ENCODE measurements at places on chromosomes 13 and 19. TPM values are rescaled to one million over a fixed set of nuclear protein-coding genes. Genes with fewer than 3 reads are reported as not detected.

- DNase-seq: peak; percentile 98
Measured at GRCh38 chr19:35757749-35758608, at the start of gene PROSER3. PROSER3 (plus strand) TSS chr19:35758176; CDS start chr19:35758216, 40 bp downstream.

PDX1 gene
- not detected for total RNA-seq

WTIP gene
- 33.0 TPM for total RNA-seq

GRCh38 chr13:73873940-73874830 lies 260.0 kb downstream of the KLF12 start:
- DNase-seq: no peak

- no peak for DNase-seq
Measured at GRCh38 chr13:77507931-77508776, 27.4 kb upstream of the SCEL start.

ZNF100 gene
- total RNA-seq: 6.5 TPM

DNA sequence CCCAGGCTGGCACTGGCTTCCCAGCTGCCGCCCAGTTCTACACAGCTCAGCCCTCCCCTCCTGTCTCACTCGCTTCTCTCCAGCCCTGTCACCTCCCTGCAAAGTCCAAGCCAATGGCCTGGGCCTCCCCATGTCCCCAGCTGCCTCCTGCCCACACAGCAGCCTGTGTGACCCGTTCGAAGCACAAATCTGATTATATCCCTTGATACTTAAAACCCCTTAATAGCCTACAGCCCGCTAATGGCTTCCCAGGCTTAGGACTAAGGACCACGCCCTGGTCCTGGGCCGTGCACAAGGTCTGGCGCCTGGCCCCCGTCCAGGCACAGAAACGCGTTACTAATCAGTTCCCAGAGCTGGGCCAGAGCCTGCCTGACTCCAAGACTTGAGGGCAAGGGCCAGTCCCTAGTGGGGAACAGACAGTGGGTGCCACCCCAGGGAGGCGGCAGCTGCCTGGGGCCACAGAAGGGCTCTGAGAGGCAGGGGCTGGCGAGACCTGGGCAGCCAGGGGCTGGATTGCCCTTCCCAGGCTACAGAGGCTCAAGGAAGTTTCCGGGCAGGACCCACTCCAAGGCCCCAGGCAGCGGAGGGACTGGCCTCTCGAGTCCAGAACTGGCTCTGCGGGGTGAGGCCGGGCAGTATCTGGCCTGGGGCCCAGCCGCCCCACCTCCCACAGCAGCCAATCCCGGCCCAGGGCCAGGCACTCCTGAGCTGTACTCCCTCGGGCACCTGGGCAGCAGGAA lies 10.4 kb downstream of the XAB2 start:
- no peak for DNase-seq

DNA sequence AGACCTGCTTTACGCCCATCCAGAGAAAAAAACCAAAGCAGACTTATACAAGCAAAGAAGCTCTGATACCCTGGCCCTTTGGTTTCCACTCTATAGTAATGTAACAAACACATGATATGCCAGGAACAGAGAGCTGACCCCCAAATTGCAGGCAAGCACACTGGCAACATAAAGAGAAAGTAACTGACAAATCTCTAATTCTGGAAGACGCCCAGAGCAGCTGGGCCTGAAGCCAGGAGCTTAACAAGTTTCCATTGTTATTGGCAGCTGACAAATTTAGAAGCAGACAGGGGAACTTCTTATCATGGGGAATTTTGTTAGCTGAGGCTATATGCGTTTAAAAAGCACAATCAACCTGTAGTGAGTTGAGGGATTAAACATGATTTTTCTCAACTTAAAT lies 158.0 kb downstream of the DLEU7 start:
- peak; percentile 64 for DNase-seq

DNA sequence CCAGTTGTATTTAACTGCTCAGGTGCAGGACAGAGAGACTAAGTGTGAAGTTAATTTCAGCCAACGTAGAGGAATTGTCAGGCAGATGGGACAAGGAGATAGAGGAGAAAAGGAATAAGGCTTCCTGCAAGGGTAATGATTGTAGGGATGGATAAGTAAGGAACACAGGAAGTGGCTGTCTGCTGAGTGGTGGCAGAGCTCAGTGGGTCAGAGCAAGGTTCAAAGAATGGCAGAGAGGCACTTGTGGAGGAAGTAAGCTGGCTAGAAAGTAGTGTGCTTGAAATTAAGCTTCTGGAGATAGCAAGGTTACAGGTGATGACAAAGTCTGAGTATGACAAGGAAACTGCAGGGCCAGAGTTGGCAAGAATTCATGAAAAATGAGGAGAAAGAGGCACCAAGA lies 47.9 kb downstream of the USPL1 start:
- DNase-seq: no peak

GRCh38 chr13:37701972-37702371 lies 103.4 kb upstream of the POSTN start:
- no peak for DNase-seq

GRCh38 chr13:101985321-101985720 lies 416.5 kb downstream of the FGF14 start:
- no peak for DNase-seq

DNA sequence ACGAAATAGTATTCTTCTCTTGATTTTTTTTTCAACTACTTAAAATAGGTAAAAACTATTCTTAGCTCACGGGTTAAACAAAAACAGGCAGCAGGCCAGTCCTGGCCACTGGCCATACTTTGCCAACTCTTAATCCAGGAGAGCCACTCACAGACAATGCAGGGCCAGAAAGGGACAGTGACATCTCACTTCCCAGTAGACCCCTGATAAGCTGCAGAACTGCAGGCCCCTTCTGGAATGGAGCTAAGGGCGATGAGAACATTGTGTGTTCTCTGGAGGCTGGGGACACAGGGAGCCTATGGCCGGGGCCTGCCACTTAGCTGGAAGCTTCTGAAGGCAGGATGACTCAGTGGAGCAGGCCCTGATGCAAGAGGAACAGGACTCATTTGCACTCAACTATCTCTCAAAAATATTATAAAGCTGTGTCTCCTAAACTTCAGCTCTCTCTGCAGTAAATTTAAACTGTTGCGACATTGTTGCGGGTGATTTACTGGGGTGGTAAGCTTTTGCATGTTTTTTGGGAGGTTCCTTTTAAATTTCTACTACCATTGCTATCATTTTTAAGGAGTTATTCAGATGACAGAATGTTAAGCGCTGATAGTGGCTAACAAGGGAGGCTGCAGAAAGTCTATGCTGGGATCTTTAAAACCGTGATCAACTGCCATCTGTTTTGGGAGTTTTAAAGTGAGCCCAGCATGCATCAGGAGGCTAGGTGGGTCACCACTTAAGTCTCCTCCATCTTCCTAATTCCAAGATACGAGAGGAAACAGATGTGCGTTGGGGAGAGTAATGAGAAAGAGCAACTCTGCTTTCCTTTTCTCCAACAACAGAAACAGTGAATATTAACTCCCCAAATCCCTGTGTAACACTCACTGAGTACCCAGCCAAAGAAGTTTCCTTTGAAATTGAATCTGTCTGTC lies 33.2 kb upstream of the KATNAL1 start:
- no peak for DNase-seq

SPART gene
- 101 TPM for total RNA-seq

ZNF227 gene
- 27.7 TPM for total RNA-seq

ZNF578 gene
- 2.2 TPM for total RNA-seq

DNA sequence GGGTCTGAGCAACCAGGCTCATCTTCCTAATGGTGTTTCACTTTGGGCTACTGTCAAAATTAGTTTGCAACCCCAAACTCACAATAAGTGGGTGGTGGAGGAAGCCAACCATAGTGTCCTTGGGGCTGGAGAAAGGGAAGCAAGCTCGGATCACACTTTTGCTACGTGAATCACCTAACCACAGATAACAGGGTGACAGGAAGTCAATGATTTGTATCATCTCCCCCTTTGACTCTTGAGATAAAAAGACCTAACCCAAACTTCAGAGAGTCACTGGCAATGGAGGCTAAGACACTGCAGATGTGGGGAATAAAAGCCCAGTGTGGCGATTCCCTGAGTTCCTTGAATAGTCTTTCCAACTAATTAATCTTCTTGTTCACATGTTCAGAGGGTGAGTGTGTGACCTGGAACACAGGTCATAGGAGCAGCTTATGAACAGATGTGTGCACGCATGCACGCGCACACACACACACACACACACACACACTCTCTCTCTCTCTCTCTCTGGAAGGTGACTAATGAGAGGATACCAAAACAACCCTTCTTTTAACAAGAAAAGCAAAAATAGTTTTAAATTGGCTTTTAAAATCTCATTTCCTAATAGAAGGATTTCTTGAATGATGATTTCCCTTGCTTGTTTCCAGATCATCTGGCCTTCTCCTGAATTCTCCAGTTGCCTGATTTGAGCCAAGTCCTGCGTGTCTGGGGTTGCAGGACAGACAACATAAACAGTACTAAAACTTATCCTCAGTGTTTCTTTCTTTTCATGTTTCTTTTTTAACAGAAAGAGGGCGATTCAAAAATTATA lies 21.2 kb upstream of the DOCK9 start:
- no peak for DNase-seq

CDX2 gene
- not detected for total RNA-seq

DNA sequence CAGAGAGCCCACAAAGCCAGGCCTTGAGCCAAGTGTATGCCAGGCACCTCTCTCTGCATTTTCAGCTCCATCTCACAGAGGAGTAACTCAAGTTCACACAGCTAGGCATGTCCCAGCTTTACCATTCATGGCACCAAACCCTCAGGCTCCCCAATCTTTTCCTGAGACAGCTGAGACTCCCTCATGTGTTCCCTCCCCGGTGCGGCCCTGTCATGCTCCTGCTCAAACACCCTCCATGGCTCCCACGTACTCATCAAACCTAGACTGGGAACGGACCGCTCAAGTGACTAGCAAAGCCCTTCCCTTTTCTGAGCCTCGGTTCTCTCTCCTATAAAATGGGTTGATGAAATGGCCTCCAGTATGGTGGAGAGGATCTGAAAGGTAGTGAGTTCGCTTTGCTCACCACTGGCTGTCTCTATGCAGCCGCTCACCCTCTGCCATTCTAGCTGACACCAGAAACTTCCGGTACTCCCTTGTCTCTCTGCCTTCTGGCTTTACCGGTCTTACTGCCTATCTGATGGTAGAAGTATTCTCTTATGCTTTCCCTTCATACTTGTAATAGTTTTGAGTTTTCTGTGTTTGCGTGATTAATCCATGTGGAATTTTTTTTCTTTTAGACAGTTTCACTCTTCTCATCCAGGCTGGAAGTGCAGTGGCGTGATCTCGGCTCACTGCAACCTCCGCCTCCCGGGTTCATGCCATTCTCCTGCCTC lies 7.8 kb upstream of the SLC44A2 start:
- no peak for DNase-seq

DNA sequence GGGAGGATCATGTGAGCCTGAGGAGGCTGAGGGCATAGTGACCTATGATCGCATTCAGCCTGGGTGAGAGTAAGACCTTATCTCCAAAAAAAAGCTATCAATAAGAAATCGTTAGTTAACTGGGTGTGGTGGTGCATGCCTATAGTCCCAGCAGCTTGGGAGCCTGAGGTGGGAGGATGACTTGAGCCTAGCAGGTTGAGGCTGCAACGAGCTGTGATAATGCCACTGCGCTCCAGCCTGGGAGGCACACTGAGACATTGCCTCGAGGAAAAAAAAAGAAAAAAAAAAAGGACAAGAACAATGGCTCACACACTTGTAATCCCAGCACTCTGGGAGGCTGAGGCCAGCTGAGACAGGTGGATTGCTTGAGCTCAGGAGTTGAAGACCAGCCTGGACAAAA lies 16.2 kb downstream of the PSPC1 start:
- DNase-seq: no peak

CGB1 gene
- total RNA-seq: not detected

DNA sequence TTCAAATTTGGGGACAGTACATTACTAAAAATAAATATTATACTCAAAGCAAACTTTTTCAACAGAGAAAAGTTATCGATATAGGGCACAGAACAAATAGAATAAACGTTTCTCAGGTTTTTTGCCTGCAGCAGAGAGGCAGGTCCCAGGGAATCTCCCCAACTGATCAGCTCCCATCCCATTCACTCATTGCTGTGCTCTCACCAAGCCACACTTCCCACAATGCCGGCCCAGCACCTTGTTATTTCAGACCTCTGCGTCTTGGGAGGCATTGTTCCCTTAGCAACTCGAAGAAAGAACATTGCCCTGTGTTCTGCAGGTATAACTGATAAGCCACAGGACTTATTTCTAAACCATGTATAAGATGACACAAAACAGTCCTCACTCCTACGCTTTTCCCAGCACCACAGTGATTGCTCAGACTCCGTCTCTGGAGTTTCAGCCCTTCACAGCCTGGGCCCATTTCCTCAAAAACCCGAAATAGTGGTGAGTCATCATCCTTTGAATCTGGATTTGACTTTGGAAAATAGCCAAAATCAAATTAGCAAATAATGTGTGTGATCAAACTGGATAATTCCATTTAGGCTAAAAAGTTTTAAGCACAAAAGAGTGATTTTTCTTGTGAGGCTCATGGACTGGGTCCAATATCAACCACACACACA lies 100.4 kb downstream of the DCLK1 start:
- no peak for DNase-seq

- no peak for DNase-seq
Measured at GRCh38 chr13:48400090-48400694, 12.7 kb downstream of the LPAR6 start.

- no peak for DNase-seq
Measured at GRCh38 chr19:4301590-4302242, 473 bp downstream of the TMIGD2 start.

FGF22 gene
- not detected for total RNA-seq

DNA sequence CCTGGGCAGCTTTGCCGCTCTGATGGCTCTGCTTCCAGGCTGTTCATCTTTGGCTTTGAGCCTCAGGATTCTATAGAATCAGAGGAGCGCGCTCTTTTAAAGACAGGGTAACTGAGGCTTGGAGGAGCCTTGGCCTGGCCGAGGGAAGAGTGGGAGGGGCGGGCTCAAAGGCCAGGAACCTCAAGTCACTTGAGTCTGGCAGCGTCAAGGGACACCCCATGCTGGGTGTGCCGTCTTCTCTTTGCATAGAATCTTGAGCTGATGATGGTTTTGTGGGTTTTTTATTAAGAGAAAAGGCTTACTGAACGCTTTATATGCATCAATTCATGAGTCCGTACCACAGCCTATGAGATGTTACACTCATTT lies 1.1 kb downstream of the PGLS start:
- DNase-seq: no peak

DNA sequence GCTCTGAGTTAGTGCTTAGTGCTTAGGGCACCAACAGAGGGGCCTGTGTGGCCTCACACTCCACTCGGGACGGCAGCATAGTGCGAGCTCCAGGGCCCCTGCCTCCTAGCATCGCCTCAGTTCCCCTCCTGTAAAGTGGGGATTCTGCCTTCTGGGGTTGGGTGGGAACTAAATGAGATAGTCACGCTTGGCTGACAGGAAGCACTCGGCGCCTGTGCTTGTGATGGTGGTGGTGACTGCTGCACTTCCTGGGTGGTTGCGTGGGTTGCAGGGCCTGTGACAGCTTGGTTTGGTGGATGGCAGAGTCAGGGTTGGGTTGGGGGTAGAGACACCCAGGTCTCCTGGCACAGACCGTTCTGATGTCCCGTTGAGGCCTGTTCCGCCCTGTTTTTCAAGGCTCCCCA lies 7.7 kb downstream of the PLEKHF1 start:
- no peak for DNase-seq

BAX gene
- 130 TPM for total RNA-seq

MCEMP1 gene
- total RNA-seq: not detected

DNA sequence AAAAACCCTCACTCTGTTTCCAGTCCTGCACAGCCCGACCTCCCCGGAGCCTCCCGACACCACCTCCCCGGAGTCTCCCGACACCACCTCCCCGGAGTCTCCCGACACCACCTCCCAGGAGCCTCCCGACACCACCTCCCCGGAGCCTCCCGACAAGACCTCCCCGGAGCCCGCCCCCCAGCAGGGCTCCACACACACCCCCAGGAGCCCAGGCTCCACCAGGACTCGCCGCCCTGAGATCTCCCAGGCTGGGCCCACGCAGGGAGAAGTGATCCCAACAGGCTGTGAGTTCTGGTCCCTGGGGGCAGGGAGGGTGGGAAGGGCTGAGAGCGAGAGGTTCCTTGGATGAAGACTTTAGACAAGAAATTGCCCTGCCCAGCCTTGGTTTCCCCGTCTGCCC lies 5.4 kb downstream of the MADCAM1 start:
- no peak for DNase-seq
